ENCODE measurements at places on chromosomes 3 and 15.

- DNase-seq = no peak
These were observed 51.4 kb downstream of the FAM43A start for GRCh38 chr3:194736896-194737600.

GRCh38 chr15:64210371-64210770 is 47.5 kb upstream of the PPIB start:
- DNase-seq = no peak

- DNase-seq = no peak
These were observed 326.1 kb downstream of the UNC13C start for GRCh38 chr15:54304321-54304720.

- DNase-seq = no peak
These were observed 134.9 kb downstream of the GAP43 start for GRCh38 chr3:115758076-115758763.

DNA sequence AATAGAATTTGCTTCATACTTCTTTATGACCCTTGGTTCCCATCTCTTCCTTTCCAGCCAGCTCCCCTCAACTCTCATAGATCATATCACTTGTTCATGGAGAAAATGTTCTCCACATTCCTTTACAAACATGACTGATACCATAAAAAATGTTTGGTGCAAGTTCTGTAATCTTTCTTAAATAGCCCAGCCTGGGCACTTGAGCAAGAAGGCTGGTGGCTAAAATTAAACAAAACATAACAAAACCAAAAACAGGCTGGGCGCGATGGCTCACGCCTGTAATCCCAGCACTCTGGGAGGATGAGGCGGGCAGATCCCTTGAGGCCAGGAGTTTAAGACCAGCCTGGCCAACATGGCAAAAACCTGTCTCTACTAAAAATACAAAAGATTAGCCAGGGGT is 8.9 kb upstream of the POLR2M start:
- DNase-seq = no peak

DNA sequence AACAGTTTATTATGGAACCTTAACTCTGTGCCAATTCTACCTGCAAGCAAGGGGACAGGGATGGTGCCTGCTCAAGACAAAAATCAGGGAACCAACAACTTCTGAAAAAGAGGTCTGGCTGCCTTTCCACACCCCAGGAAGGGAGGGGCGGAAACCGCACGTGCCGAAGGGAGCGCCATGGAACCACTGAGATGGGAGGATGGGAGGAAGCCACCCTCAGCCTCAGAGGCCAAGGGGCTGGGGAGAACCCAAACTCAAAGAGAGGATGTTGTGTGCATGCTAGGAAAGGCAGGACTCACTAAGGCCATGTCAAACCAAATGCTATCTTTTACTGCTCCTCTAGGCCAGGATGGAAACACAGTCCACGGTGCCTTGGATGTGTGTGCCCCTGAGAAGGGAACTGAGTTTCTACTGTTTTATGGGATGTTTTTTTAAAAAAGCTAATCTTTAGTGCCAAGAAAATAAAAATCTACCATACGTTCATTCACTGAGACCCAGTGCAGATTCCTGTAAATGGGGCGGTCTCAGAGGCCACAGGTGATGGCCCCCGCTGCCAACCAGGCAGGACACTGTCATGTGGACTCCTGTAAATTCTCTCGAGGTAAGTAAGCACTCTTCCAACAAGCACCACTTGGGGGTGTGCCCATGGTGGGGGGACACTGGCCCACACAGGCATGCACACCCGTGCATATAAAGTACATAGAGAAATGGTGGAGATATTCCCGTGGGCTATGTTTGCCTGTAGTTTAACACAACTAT is 20.5 kb downstream of the SRPRB start:
- no peak for DNase-seq

DNA sequence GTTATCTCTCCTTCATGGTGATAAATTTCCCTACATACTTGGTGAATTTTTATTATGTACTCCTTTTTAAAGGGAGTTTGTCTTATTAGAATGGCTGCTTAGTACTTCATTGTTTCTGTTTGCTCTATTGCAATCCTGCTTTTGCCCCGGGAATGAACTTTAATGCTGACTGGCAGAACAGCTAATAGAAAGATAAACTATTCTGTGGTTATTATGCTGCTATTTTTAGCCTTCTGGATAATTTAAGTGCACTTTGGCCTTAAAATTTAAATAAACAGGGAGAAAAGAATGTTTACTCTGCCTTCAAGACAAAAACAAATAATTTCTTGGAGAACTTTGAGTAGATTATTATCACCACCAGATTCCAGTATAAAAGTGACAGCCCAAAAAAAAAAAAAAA is 413.8 kb upstream of the CCDC54 start:
- no peak for DNase-seq

DNA sequence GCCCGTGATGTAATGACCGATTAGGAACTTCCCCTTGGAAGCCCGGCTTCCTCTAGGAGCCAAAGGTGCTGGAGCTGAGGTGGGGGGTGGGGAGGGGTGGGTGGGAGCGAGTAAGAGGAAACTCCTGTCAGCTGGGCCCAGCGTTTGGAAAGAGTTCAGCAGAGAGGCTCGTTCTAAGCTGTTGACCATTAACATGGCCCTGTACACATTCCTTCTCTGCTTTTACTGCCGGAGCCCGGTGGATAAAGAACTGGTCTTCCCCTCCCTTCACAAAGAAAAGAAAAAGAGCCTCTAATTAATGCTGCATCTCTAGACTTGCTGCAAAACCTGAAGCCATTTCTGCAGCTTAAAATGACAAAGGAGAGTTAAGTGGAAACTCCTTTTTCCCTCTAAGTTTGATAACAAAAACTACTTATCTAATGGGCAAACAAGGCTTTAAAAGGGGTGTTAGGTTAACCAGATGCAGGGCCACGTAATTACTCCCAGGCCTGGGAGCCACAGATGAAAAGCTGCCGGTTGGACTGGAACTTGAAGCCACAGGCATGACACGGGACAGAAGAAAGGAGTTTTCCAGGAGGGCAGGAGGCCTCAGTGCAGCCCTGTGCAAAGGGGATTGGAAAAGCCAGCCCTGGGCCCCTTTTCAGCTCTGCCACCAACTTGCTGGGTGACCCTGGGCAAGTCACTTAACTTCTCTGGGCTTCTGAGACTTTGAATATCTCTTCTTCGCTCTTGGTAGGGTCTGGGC is 71.3 kb downstream of the SMAD6 start:
- no peak for DNase-seq

DNA sequence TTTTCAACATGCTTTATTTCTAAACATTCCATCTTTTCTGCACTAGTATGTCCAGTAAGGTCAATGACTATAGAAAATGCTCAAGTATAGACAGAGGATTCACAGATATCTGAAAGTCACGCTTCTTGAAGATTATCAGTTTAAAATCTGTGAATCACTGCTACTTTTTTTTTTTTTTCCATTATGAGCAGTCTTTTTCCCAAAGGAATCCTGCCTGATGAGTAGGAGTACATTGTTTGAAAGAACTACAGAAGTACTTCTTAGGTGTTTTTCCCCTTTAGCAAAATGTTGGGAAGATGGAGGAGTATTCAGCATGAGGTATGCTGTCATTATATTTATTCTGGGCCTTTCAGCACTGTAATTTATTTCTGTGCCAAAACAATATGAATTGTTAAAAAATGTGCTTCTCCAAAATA is 266.2 kb downstream of the NLGN1 start:
- DNase-seq = no peak

DNA sequence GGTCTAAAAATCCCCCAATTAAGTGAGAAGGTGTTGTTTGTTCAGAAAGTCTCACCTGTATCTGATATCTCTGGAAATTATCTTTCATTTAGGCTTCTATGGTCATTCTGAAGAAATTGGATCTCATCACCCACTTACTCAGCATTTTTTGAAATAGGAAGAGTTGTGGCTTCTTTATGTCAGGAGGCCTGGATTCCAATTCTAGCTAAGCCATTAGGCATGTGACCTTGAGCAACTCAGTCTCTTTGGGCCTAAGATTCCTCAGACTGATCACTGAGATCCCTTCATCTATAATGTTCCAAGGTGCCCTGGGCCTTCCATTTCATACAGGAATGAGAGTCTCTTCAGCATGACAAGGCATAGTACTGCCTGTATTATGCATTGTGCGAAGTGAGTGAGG is 70.3 kb downstream of the ARHGEF26 start:
- no peak for DNase-seq

DNA sequence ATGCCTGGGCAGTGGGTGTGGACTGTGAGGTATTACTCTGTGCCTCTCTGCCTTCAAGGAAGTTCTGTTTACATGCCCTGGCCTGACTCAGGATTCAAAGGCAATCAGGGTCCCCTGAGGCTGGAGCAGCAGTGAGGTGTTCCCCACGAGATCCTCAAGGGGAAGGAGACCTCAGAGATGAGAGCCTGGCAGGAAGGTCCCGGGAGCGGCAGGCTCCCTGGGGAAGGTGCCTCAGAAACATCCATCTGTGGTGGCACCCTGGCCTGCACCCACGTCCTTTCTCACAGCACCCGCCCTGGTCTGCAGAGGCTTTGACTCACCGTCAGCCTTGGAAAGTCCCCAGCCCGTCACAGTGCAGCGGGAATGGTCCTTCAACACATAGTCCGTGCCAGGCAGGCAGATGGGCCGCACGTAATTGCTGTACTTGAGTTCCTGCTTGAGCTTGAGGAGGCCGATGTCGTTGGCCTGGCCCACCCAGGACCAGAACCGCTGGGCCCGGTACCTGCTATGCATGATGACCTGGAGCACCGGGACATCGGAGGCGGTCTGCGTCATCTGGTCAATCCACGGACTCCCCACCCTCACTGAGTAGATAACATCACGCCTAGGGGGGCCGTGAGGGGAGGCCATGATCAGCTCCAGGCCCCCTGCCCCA is 3.6 kb downstream of the PRSS50 start:
- peak; percentile 54 for DNase-seq

- DNase-seq = no peak
These were observed 103.5 kb upstream of the UBE2E2 start for GRCh38 chr3:23099677-23100076.

- no peak for DNase-seq
These were observed 40.6 kb downstream of the FOXB1 start for GRCh38 chr15:60044636-60045270.

DNA sequence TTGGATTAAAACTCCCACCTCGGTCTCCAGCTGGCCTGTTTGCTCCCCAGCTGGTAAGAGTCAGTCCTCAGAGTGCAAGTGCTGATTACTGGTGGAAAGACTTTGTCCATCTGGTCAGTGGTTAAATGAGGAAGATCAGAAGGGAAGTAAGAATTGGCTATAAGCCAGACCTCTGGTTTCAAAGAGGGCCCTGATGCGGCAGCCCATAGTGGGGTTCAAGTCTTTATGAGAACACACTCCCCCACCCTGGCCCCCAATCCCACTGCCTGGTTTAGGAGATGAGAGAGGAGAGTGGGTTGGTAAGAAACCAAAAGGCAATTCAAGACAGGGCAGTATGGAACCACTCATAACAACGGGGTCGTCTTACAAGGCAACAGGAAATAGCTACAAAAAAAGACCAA is 65.0 kb downstream of the FRMD4B start:
- DNase-seq = no peak

DNA sequence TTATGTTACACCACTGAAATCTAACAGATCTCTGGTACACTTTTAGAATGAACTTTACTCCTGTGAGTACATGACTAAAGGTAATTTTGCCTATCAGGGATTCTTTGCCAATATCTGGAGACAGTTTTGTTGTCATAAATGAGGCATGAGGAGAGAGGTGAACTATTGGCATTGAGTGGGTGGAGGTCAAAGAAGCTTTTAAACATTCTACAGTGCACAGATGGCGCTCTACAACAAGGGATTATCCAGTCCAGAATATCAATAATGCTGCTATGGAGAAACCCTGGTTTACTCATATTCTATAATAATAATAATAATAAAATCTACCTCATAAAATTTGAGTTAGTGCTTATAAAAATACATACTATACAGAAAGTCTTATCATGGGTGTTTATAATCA is 702.3 kb downstream of the SI start:
- no peak for DNase-seq

DNA sequence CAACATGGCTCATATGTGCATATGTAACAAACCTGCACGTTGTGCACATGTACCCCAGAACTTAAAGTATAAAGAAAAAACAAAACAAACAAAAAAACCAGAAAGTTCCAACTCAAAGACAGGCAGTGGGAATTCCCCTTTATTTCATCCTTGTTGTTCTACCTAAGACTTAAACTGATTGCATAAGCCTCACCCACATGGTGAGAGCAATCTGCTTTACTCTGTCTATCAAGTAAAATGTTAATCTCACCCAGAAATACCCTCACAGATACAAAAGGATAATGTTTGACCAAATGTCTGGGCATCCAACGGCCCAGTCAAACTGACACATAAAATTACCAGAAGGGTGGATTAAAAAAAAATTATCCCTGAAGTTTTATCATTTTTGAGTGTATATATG is 190.9 kb upstream of the PLSCR5 start:
- DNase-seq = no peak

DNA sequence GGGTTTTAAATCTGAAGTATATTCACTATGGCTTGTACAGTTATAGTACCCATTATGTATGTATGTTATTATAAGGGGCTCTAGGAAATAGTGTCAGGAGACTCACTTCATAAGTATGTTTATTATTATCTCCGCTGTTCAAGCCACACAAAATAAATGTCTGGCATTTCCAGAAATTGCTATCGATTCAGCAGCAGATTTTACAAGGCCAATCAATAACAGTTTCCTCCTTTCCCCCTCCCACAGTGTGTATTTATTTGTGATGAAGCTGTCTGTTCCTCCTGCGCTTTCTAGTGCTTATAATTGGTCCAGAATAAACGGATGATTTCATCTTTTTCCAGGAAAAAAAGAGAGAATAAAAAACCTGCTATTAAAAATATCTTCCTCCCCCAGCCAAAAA is 134.2 kb upstream of the LPP start:
- DNase-seq = no peak

- DNase-seq = no peak
These were observed 812 bp upstream of the SEC62 start for GRCh38 chr3:169965562-169966427.

- no peak for DNase-seq
These were observed 260.6 kb downstream of the GOLGA6L6 start for GRCh38 chr15:20280933-20281463.

DNA sequence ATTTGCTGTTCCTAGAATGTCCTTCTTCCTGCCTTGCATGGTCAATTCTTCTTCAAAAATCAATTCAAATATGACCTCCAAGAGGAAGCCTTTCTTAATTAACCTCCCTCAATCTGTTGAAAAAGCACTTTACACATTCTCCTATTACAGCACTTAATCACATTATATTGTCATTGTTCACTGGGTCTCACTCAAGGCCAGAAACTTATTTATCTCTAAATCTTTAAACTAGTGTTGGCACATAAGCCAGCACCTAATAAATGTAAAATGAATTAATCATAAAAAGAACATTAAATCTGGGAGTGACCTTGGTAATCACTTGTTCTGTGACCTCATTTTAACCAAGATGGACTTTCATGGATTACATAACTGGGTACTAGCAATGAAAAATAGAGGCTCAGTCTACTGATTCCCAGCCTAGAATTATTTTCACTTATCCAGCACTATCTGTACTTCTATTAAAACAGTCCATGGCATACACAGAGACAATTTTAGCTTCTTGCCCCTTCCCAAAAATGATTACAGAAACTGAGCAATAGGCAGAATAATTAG is 22.1 kb downstream of the MSL2 start:
- no peak for DNase-seq
